ENCODE measurements at places on chromosomes 1 and 21.

- DNase-seq, result no peak
These were observed 136.1 kb downstream of the KIF26B start for GRCh38 chr1:245290836-245291235.

- no peak for DNase-seq
These were observed 253.5 kb downstream of the AKT3 start for GRCh38 chr1:243596431-243597062.

DNA sequence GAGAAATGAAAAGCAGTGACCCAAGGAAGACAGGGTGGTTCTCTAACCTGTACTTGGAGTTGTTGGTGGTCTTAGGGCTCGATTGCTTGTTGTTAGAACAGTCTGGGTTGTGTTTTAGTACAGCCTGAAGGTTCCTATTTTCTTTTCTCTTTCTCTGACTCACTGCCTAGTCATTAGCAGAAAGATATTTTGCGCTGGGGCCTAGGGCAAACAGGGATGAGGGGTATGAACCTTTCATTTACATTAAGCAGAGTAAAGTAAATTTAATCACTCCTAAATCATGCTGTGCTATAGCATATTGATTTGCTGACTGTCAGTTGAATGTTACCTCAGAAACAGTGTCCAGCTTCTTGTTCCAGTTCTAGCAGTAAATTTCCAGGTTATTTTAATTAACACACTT, 197.2 kb downstream of the RWDD3 start:
- DNase-seq, result no peak

- no peak for DNase-seq
These were observed 1201.9 kb downstream of the BRINP3 start for GRCh38 chr1:189275796-189276195.

GRCh38 chr21:46097336-46098293, at the start of gene COL6A2:
TSS of gene COL6A2 (plus strand) at chr21:46098112.
- no peak for DNase-seq
